ENCODE measurements at places on chromosomes 1 and 21.

DNA sequence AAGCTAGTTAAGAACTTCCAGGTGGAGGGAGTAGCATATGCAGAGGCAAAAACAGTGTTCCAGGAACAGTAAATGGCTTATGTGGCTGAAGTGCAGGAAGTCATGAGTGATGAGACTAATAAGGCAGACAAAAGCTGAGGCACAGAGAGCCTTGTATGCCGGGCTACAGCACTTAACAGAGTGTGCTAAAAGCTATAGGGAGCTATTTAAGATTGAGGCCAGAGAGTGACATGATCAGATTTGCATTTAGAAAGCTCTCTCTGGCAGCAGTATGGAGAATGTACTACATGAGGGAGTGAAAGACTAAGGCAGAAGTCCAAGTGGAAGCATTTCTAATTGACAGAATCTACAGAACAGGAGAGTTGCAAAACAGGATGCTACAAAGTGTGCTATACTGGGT lies 38.6 kb downstream of the WASF2 start:
- no peak for DNase-seq

DNA sequence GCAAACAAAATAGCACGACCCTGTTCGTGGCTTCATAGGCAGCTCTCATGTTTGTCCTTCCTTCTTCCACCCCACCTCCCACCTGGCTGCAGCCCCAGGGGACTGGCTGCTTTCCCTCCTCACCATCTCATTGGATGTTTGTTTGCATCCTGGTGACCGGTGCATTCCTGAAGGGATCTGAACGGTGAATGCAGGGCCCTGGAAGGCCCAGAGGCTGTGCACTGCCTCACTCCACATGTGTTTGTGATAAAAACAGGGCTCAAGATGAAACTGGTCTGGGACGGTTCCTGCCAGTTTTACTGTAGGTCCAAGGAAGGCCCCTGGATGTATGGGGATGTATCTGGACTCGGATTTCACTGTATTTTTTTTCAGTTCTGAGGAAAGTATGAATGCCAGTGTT lies 42.8 kb downstream of the CNN3 start:
- DNase-seq, result no peak

- DNase-seq, result no peak
Measured at GRCh38 chr1:202760589-202760988, 47.6 kb downstream of the KDM5B start.

DNA sequence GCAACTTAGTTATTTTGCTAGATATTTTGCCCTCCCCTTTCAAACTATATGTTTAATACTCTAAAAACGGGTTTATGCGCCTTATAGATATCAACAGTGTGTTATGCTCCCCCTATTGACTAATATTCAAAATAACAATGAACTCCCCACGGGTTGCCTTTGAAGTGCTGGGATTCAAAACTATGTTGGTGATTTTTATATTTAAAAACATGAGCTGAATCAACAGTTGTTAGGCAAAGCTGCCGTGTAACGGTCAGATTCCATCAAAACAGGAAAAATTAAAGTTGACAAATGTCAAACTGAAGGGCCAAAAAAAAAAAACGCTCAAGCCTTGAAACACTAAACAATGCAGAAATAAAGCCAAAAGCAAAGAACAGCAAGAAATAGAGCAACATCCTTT lies 2.5 kb downstream of the TGFBR3 start:
- DNase-seq, result no peak

DNA sequence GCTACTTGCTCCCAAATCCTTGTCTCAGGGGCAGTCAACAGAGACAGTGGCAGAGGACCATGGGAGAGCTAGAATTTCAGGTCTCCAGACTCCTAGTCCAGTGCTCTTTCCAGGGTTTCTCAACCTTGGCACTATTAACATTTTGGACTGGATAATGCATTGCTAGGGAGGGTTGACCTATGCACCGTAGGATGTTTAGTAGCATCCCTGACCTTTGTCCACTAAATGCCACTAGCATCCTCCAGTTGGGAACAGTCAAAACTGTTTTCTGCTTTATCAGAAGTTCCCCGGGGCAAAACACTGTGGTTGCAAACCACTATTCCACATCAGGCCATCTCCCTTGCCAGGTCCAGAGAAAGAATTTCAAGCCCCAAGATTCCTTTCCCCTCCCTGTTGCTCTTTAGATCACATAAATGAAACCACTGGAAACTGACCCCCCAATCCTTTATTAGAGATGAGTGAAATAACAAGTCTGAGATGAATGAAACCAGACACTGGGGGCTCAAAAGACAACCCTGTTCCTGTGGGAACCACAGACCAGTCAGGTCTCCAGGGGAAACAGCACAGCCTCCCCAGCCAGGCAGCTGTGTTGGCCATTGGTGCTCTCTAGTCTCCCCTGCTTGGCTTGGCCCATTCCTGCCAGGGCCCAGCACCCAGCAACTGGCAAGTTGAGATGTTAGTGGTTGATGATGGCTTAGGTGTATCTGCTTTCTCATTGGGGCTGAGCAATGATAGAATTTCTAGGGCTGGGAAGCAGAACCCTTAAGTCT lies 3.8 kb upstream of the TCEA3 start:
- no peak for DNase-seq

DNA sequence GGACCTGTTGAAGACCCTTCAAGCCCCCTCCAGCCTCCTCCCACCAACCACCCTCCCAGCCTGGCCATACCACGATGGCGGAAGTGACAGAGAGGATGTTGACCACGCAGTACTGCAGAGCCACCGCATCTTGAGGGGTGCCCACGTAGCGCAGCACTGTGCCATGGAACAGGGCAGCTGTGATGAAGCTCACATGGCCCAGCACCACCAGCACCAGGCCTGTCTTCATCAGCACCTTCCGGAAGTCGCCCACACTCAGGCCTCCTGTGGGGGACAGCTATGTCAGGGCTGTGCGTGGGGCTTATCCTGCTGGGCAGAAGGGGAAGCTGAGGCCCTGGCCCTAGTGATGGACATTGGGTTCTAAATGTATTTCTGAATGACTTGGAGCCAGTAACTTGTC lies 3.1 kb downstream of the TMEM54 start:
- DNase-seq, result no peak

GRCh38 chr1:78676347-78676982 lies 26.8 kb downstream of the IFI44 start:
- DNase-seq, result no peak

- DNase-seq, result no peak
Measured at GRCh38 chr1:16064536-16065268, 8.7 kb downstream of the FAM131C start.

DNA sequence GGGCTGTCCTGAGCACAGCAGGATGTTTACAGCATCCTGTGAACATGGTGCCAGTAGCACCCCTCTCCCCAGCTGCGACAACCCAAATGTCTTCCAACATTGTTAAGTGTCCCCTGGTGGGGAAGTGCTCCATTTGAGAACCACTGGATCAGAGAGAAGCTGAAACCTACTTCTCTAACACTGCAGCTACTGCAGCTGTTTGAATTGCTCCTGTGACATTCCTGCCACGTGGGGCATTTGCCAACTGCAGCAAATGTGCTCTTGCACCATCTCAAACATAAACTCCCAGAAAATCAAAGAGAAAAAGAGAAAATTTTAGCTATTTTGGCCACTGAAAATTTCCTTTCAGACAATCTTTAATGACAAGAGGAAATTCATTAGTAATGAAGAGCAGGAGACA lies 11.0 kb downstream of the SLC2A5 start:
- DNase-seq, result no peak

- no peak for DNase-seq
Measured at GRCh38 chr1:209231476-209232156, 351.9 kb upstream of the CAMK1G start.

- no peak for DNase-seq
Measured at GRCh38 chr1:231557898-231558707, 29.6 kb downstream of the TSNAX start.

DNA sequence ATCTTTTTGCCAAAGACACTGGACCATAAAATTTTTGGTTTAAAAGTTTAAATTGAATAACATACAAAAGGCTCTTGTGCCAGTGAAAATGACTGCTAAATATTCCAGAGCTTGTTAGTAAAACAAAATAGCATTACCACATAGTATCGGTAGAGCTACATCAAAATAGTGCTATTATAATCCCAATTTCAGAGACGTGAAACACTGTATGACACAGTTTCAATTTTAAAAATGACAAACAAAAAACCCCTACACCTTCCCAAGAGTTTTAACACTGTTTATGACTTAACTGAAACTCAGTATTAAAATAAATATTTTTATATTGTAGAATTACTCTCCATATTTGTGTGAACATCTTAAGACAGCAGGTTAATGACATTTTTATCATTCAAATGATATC lies 7.0 kb downstream of the SLC30A1 start:
- no peak for DNase-seq

- DNase-seq, result no peak
Measured at GRCh38 chr1:23553231-23554126, 5.8 kb downstream of the ID3 start.

- DNase-seq, result no peak
Measured at GRCh38 chr1:25533775-25534409, 9.5 kb upstream of the LDLRAP1 start.

DNA sequence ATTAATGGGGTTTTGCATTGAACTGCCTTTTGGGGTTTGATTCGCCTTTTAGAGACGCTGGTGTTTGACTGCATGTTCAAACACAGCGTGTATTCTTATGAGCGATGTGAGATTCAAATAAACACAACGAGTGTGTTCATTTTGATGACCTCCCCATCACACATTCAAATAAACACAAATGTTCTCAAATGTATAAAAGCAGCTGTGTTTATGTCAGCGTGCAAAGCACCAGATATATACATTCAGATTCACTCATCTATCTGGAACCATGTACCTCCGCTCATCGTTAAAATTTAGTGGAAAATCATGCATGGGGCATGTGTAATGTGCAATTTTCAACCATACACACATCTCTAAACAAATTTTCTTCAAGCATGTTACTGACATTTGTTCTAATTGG lies 21.4 kb upstream of the LMO4 start:
- DNase-seq, result no peak

- DNase-seq, result no peak
Measured at GRCh38 chr1:218330043-218330623, 15.0 kb upstream of the TGFB2 start.

GRCh38 chr1:218171302-218171893 lies 113.7 kb upstream of the RRP15 start:
- DNase-seq, result no peak

DNA sequence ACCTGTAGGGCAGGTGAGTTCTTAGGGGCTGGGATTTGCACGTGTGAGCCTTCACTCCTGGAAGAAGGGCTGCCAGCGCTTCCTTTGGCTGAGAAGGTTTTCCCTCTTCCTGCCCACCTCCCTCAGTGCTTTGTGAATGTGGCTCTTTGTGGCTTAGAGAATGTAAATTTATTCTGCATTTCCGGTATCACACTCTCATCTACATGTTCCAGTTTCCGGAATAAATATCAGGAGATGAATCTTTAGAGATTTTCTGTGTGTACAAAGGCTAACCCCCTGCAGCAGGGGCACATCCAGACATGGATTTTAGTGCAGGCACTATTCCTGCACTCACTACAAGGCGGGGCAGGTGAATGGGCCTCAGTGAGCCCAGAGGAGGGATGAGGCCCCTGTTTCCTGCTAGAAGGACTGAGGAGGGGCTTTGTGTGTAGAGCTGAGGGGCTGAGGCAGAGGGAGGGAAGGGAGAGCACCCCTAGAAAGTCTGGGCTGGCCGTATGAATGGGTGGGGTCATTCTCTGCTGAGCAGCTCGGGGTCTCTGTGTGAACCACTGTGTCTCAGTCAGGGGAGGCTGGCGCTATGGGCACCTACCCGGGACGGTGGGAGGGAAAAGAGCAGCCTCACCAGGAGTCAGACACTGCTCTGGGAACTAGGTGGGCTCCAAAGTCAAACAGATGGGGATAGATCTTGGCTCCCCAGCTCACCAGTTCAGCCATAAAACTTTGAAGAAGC lies 207.5 kb downstream of the MATN1 start:
- DNase-seq, result no peak

- DNase-seq, result no peak
Measured at GRCh38 chr1:119133987-119134386, 6.5 kb downstream of the WARS2 start.

DNA sequence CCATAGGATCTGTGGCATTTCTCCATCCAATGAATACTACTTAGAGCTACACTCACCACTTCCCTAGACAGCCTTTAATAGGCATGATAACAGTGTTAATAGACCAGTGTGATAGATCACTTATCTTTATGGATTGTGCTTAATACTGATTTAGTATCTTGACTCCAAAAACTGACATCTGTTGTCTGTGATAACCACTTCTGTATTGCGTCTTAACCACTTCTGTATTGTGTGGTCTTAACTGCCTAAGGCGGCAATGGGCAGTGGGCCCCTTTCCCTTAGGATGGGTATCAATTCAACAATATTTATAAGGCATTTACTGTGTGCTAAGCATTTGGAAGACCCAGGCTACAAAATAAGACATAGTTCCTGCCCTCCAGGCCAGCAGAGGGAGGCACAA lies 32.0 kb upstream of the RCAN3 start:
- no peak for DNase-seq

DNA sequence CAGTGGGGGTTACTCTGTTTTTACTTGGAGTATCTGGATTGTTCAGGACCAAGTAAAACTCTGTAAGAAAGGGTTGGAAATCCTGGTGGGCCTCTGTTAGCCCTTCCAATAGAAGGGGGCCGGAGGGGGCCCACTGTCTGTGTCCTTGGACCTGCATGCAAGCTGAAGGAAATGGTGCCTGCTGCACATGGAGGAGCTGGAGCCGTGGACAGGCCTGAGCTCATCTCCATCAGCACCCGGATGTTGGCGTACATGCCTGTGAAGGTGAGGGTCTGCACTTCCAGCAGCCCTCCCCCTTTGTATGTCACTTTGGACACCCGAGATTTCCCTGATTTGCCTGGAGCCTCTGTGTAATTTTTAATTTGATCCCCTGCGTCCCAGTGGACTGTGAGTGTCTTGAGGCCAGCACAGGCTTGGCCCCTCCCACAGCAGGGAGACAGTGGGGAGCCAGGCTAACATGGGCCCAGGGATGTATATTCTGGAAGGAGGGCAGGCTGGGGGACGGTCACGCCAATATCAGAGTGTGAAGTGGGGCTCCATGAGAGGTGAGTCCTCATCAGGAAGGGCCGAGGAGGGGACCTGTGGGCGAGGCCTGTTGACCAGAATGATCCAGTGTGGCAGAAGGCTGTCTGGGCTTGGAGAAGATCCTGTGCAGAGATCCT lies 16.8 kb downstream of the GALNT2 start:
- no peak for DNase-seq

GRCh38 chr1:3711780-3712451 lies 40.3 kb upstream of the CCDC27 start:
- DNase-seq, result no peak

GRCh38 chr1:234708700-234709395 lies 98.9 kb upstream of the IRF2BP2 start:
- no peak for DNase-seq

- no peak for DNase-seq
Measured at GRCh38 chr1:5744341-5744740, 247.9 kb downstream of the NPHP4 start.
